ENCODE measurements at places on chromosomes 13 and 19.

GRCh38 chr13:21043898-21044297, 17.5 kb downstream of the LATS2 start:
- peak; percentile 93 for DNase-seq

DNA sequence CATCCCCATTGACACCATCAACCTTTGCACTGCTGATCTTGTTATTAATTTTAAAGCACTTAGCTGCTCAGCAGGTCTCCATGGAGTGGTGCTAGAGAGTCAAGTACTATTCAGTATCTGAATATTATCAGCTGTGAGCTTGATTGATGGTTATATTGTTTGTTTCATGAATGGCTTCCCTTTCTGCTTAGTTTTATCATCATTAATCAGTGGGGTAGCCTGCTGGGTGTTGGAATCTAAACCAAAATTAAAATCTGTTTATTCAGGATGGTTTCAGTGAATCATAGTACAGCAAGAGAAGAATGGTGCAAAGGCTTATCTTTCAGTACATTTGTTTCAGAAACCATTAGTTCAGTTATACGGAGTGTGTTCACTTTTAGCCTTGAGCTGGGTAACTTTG, 42.5 kb upstream of the SCEL start:
- no peak for DNase-seq

DNA sequence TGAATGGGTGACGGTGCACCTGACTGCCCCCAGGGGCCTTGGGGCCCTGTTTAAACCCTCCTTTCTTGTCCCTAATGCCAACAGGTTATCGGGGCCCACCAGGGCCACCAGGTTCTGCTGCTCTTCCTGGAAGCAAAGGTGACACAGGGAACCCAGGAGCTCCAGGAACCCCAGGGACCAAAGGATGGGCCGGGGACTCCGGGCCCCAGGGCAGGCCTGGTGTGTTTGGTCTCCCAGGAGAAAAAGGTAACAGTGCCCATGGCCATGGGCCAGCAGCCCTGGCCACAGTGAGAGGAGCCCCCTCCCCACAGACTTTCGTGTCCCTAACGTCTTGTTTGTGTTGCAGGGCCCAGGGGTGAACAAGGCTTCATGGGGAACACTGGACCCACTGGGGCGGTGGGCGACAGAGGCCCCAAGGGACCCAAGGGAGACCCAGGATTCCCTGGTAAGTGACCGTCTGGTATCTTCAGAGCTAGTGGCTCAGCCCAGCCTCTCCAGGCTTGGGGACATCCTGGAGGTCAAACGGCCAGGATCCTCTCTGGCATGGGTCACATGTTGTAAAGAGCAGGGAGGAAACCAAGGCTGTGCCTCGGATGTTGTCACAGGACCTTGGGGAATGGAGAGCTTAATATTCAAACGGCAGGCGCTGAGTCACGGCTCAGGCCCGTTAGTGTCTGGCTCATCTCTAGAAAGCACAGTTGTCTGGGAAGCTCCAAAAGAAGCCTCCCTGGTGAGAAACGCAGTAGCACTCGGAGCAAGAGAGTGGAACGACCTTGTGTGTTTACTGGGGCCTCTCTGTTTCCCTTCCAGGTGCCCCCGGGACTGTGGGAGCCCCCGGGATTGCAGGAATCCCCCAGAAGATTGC, 58.3 kb downstream of the RAB20 start:
- peak; percentile 16 for DNase-seq

- DNase-seq: peak; percentile 59
Measured at GRCh38 chr13:73870970-73871935, 263.0 kb downstream of the KLF12 start.

GRCh38 chr19:18392926-18393325, 4.5 kb downstream of the LRRC25 start:
- no peak for DNase-seq

DNA sequence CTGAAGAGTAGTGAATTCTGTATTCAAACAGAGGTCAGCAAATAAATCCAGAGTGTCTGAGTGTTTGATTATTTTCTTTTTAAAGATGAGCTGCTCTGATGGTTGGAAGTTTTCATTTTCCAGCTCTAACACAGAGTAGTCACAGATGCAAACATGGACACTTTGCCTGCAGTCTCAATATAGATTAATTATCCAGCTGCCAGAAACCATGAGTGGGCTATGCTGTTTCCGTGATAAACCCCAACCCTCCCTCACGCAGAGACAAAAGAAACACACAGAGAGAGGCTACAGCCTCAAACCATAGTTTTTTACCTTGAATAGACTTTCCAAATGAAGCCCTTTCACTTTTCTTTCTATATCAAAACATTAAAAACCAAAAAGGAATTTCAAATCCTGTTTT, 884.7 kb downstream of the DIAPH3 start:
- DNase-seq: no peak

GRCh38 chr13:29935309-29935981, 85.0 kb upstream of the UBL3 start:
- no peak for DNase-seq

DNA sequence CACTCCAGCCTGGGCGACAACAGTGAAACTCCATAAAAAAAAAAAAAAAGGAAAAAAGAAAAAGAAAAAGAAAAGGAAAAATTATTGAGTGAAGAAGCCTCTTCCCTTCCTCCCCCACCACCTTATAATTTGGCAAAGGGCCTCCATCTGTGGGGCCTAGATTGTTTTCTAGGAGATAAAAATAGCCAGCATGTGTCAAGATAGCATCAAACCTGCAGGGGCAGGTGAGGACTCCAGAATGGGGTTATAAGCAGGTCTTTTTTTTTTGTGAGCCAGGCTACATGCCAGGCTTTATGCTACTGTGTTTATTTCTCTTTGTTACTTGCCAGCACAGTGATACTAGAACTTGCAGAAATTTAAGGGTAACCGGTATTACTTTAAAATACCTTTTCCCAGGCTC, 11.7 kb upstream of the TRIM13 start:
- DNase-seq: no peak

- DNase-seq: no peak
Measured at GRCh38 chr19:3359919-3360420, 6.4 kb upstream of the NFIC start.

DNA sequence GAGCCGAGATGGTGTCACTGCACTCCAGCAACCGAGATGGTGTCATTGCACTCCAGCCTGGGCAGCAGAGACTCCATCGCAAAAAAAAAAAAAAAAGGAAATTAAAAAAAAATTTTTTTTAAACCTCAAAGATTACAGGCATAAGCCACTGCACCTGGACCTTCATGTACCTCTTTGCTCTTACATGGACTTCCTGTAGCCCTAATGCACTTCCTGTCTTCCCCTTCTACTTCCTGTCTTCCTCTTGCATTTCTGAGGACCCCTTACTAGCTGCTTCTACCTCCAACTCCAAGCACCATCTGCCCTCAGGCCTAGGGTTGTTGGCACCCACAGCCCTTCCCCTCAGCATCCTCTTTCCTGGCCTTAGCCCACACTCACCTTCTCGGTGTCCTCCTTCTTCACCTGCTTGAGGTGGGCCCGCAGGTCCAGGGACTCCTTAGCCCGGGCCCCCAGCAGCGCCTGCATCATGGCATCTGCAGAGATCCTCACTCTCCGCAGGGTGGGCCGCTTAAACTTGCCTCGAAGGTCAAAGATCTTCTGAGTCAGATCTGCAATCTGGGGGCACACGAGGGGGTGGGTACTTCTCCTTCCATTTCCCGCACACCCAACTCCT, 3.8 kb downstream of the TNNI3 start:
- no peak for DNase-seq

DNA sequence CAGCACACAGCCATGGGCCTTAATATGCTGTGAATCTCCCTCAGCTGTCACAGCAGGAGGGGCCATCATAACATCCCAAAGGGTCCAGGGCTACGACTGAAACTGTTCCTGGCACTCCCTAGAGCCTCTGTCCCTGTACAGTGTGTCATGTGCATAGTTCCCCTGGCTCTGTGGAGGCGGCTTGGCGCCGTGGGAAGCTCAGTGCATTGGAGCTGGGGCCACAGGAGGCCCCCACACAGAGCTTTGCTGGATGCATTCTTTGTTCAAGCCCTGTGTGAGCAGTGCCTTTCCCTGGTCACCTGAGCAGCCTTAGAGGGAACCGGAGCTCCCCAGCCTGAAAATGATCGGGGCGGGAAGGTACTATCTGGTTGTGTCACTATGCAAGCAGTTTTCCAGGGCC, 21.4 kb downstream of the UBXN6 start:
- DNase-seq: no peak

DNA sequence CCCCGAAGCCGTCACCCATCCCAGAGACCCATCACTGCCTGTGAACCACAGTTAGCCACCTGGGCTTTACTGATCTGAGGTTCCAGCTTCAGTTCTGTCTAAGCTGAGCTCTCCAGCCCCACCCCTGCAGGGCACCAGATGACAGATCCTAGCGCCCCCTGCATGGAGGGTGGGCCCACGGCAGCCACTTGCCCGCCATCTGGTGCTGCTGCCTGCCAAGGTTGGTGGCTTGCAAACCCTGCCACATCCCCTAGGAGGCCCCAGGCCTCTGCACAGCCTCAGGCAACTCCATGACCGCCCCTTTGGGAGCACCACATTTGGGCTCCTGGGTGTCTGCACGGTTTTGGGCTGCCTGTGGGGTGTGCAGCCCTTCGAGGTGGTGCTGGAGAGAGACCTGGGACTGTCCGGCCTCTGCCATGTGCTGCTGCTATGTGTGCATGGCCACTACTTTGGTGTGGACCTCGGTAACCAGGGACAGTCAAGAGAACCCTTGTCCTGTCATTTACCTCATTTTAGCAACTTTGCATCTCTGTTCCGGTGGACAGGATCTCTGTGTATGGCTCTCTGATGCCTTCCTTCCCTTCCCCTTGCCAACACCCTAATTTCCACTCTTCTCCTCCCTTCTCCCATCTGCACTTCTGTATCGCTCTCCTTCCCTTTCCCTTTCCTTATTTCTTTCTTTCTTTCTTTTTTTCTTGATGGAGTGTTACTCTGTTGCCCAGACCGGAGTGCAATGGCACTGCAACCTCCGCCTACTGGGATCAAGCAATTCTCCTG, 17.4 kb upstream of the SDHAF1 start:
- no peak for DNase-seq

All from AG09309 (cell line).